ENCODE measurements at places on chromosomes 16 and 17.

DNA sequence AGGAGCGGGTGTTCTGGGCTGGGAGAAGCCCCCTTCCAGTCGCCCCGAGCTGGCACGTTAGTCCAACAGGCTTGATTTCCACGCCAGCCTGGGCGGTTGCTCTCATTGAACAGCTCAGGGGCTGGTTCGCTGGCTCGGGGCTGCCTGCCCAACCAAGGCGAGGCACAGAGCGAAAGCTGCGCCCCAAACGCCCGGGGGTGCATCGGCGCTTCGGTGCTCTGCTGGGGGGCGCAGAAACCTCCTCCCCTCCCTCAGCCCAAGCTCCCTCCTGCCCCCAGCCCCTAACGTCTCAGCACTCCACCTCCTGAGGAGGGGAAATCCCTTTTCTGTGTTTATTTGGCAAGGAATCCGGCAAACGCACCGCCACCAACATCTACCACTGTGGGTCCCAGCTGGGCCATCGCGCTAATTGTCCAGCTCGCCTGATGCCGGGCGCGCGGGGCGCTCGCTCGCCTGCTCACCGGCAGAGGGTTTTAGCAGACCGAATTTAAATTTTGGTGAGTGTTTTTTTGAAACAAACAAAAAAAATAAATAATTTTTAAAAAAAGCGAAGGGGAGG is 29.5 kb upstream of the RBFOX1 start:
- H3K27me3 ChIP-seq, result peaks cover 24% of the 10 kb centered on the region
- H3K4me3 ChIP-seq, result no peak overlapping the region
- no peak overlapping the region for H3K27ac ChIP-seq
- H3K4me1 ChIP-seq, result no peaks in the 10 kb centered on the region

- DNase-seq, result no peak
- no peak overlapping the region for H3K4me3 ChIP-seq
- H3K27ac ChIP-seq, result no peak overlapping the region
- H3K4me1 ChIP-seq, result no peaks in the 10 kb centered on the region
- no peaks in the 10 kb centered on the region for H3K36me3 ChIP-seq
Observed at GRCh38 chr17:57565176-57565575, 179.9 kb downstream of the CCDC182 start.

DNA sequence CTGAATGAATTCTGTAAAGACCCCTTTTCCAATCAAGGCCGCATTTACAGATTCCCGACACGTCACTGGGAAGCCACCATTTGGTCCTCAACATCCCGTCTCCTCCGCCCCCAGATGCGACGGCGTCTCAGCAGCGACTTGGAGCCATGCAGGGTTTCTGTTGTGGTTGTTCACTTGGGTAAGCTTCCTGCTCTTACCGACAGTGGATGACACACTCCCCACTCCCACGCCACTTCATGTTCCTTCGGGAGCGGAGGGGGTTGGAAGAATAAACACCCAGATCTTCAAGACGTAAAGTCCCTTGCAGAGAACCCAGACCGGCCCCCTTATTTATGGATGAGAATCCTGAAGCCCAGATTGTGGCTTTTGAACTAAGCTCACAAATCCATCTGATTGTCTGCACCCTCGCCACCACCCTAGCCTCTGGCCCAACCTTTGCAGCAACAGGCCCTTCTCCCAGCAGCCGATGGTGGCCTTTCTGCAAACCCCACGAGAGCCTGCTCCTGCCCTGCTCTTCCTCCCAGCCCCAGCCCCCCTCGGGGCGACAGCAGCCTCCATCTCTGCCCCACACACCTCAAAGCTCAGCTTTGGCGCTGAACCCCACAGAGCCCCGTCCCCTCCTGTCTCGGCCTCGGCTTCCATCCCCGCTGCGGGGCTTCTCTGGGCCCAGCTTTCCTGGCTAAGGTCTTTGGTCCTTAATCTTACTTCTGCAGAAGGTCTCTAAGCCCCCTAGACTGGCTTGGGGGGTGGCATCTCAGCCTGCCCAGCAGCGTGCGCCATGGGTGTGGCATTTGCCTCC is 19.0 kb upstream of the OSGIN1 start:
- H3K4me1 ChIP-seq, result peaks cover 2% of the 10 kb centered on the region
- H3K4me3 ChIP-seq, result no peak overlapping the region
- no peak overlapping the region for H3K27ac ChIP-seq
- no peaks in the 10 kb centered on the region for H3K27me3 ChIP-seq
- H3K36me3 ChIP-seq, result no peaks in the 10 kb centered on the region
- DNase-seq, result no peak

GRCh38 chr17:81400154-81400977 is 5.1 kb downstream of the BAHCC1 start:
- peaks cover 6% of the 10 kb centered on the region for H3K36me3 ChIP-seq
- H3K4me3 ChIP-seq, result peak overlapping the region; percentile 71
- peaks cover 97% of the 10 kb centered on the region for H3K27me3 ChIP-seq
- peaks cover 14% of the 10 kb centered on the region for H3K4me1 ChIP-seq
- DNase-seq, result peak; percentile 40
- H3K27ac ChIP-seq, result peak overlapping the region; percentile 84

DNA sequence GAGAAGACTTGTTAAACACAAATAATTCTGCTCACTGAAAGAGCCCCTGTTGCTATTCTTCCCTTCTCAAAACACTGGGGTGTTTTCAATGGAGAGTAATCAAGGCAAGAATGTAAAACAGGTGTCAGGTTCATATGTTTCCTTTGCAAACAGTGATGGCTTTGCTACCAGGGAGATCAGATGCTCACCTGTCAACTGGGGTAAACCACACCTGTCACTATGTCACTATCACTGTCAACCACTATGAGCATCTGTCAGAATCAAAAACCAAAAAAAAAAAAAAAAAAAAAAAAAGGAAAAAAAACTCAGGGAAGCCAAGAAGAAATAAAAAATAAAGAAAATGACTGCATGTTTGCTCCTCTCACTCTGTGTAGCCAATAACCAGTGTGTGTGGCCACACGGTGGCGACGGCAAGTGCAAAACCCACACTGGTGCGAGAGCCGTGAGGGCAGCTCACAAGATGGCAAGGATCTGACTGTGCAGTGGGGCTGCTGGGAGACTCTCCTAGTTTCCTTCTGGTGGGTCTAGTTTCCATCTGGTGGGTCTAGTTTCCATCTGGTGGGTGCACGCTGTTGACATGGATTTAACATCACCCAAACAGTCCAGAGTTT is 22.7 kb downstream of the USP22 start:
- H3K27me3 ChIP-seq, result no peaks in the 10 kb centered on the region
- H3K4me3 ChIP-seq, result no peak overlapping the region
- DNase-seq, result peak; percentile 68
- H3K4me1 ChIP-seq, result peaks cover 24% of the 10 kb centered on the region

DNA sequence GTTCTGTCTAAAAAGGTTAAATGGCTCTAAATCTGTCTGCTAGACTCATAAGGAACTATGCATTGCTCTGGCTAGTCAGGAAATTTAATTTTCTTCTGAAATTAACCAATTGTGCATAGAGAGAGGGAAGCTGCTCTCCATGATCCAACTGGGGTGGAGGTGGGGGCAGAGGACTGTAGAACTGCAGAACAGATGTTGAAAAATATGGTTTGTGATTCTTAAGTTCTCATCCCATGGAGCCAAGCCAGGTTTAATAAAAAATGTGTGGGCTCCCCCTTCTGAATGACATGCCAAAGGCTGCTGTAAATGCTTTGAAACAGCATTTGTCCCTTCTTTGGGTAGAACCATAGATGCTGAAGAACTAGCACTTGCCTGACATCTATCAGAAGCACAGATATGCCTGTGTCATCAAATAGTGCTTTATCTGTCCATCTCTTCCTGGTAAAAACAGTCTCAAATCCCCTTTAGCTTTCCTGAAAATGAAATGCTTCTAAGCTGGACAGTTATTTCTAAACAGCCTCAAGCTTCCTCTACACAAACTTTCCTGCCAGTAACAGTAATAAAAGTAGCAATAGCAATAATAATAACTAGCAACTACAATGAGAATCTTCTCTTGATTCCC is 221.4 kb downstream of the CDH8 start:
- H3K27ac ChIP-seq, result peak overlapping the region; percentile 17
- H3K36me3 ChIP-seq, result no peaks in the 10 kb centered on the region
- no peaks in the 10 kb centered on the region for H3K4me1 ChIP-seq

GRCh38 chr16:12255919-12256665 is 279.6 kb downstream of the SNX29 start:
- no peak overlapping the region for H3K27ac ChIP-seq
- no peaks in the 10 kb centered on the region for H3K36me3 ChIP-seq
- no peak for DNase-seq
- H3K4me1 ChIP-seq, result no peaks in the 10 kb centered on the region
- H3K27me3 ChIP-seq, result no peaks in the 10 kb centered on the region
- no peak overlapping the region for H3K4me3 ChIP-seq

DNA sequence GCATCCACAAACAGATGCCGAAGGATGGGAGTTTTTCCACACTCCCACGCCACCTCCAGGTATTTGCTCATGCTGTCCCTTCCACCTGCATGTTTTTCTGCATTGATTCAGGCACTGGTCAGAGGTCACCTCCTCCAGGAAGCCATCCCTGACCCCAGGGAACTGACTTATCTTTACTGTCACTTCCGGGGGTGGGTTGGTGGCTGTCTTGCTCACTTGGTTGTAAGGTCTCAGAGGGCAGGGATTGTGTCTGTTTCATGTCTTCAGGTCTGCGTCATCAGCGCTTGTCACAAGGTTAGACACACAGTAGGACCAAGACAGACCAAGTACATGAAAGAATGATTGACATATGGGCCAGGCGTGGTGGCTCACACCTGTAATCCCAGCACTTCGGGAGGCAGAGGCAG is 1.9 kb upstream of the IL4R start:
- no peak overlapping the region for H3K27ac ChIP-seq
- peaks cover 33% of the 10 kb centered on the region for H3K27me3 ChIP-seq
- peaks cover 19% of the 10 kb centered on the region for H3K4me1 ChIP-seq

DNA sequence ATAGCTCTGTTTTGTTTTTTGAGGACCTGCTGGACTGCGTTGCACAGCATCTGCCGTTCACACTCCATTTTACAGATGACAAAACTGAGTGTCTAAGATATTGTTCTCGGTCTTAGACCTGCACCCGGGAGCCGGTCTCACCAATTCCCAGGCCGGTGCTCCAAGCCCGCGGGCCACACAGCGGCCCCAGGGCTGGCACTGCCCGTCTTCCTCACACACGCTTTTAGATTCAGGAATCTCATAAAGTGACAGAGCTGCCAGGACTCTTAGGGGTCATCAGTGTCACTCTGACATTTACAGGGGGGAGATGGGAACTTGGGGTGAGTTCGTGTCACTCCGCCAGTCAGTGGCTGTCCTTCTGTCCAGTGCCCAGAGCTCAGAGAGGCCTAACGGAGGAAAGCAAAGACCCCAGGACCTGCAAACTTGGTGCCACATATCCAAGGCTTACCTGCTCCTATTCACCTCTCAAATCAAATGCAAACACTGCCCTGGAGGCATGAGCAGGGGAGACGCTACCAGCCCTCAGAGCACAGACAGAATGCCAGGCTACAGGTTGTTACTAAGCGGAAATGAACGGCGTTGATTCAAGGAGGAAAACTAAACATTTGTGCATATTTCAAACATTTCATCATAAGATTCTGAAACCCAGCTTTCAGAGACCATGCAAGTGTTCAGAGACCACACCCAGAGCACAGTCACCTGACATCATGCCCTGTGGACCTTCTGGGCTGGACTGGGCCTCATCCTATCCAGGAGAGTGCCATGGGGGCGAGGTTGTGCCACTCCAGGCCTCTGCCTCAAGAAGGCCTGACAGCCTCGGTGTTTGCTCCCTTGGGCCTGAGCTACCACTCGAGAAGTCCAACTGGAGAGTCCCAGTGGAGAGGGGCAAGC is 29.5 kb downstream of the TNFRSF13B start:
- H3K4me1 ChIP-seq, result no peaks in the 10 kb centered on the region
- H3K36me3 ChIP-seq, result no peaks in the 10 kb centered on the region
- H3K4me3 ChIP-seq, result no peak overlapping the region
- peaks cover 28% of the 10 kb centered on the region for H3K27me3 ChIP-seq
- H3K27ac ChIP-seq, result no peak overlapping the region

GRCh38 chr17:82596296-82596695 is 51.9 kb downstream of the WDR45B start:
- no peak overlapping the region for H3K4me3 ChIP-seq
- H3K4me1 ChIP-seq, result peaks cover 34% of the 10 kb centered on the region
- H3K27ac ChIP-seq, result no peak overlapping the region
- DNase-seq, result no peak
- H3K36me3 ChIP-seq, result peaks cover 32% of the 10 kb centered on the region

GRCh38 chr16:13194766-13195165 is 293.4 kb downstream of the SHISA9 start:
- H3K36me3 ChIP-seq, result no peaks in the 10 kb centered on the region
- H3K4me3 ChIP-seq, result no peak overlapping the region
- no peaks in the 10 kb centered on the region for H3K27me3 ChIP-seq
- H3K27ac ChIP-seq, result no peak overlapping the region
- H3K4me1 ChIP-seq, result no peaks in the 10 kb centered on the region
- DNase-seq, result no peak

All from activated naive CD4-positive, alpha-beta T cell treated with anti-CD3 and anti-CD28 coated beads, Interleukin-2, amount 10 ng/mL, durations not matched to agents 7 days and 5 days (primary cell).